ENCODE measurements at places on chromosomes 6 and 20. TPM values are rescaled to one million over a fixed set of nuclear protein-coding genes. Genes with fewer than 3 reads are reported as not detected.

GRCh38 chr6:41503827-41504465, 42.2 kb upstream of the FOXP4 start:
- peak overlapping the region; percentile 87 for H3K27ac ChIP-seq
- no peaks in the 10 kb centered on the region for H3K36me3 ChIP-seq
- DNase-seq, result no peak
- H3K27me3 ChIP-seq, result peaks cover 15% of the 10 kb centered on the region
- H3K4me3 ChIP-seq, result peak overlapping the region; percentile 47
- H3K4me1 ChIP-seq, result peaks cover 36% of the 10 kb centered on the region

Gene CD24
- 63.6 TPM for total RNA-seq

DNA sequence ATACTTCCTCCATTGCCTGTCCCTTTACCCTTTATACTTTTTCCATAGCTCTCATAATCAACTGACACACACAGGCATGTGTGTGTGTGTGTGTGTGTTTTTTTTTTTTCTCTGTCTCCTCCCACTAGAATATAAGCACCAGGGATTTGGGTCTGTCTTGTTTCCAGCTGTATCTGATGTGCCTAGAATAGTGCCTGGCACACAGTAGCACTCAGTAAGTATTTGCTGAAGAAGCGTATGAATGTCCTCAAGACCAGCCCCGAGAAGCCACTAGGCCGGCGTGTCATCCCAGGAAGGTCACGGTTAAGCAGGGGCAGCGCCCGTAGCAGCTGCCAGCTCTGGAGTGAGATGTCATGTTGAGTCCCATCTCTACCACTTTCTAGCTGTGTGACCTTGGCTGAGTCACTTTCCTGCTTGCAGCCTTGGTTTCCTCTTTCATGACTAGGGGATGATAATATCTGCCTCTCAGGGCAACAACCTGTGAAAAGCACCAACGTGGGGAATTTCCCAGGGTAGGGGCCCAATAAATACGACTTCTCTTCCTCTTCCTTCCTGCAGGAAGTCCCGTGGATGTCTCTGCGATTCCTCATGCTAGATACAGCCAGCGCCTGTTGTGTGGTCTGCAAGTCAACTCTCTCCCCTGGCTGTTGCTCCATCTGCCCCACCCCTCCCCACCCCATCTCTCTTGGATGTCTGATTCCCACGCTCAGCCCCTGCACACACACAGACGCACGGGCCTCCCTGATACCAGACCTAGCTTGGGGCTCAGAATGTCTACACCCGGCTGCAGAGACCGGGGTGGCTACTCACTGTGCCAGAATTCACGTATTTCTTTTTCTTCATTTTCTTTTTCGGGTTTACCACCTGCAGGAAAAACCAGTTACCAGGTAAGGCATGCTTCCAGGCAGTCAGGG, 58.1 kb downstream of the RAB44 start:
- no peak overlapping the region for H3K27ac ChIP-seq
- H3K4me3 ChIP-seq, result no peak overlapping the region
- DNase-seq, result no peak
- H3K4me1 ChIP-seq, result peaks cover 12% of the 10 kb centered on the region
- H3K27me3 ChIP-seq, result no peaks in the 10 kb centered on the region

Gene GINS1
- total RNA-seq, result 0.55 TPM

Gene GPX6
- not detected for total RNA-seq

GRCh38 chr6:153092082-153093013, 38.7 kb downstream of the RGS17 start:
- no peak for DNase-seq
- H3K4me1 ChIP-seq, result no peaks in the 10 kb centered on the region
- no peaks in the 10 kb centered on the region for H3K36me3 ChIP-seq
- H3K4me3 ChIP-seq, result no peak overlapping the region

DNA sequence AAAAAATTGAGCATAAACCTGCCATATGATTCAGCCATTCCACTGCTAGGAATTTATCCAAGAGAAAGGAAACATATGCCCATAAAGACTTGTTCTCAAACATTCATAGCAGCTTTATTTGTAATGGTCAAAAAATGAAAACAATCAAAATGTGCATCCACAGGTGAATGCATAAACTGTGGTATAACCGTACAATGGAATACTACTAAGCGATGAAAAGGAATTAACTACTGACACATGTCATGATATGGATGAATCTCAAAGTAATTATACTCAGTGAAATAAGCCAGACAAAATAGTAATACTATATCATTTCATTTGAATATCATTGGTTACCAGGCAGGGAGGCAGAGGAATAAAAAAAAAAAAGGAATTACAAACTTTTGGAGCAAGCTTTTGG, 25.8 kb upstream of the BRPF3 start:
- H3K4me3 ChIP-seq, result no peak overlapping the region
- no peak for DNase-seq
- H3K36me3 ChIP-seq, result no peaks in the 10 kb centered on the region
- no peak overlapping the region for H3K27ac ChIP-seq

Gene SERINC1
- total RNA-seq, result 246 TPM

Gene GPLD1
- total RNA-seq, result 3.1 TPM

DNA sequence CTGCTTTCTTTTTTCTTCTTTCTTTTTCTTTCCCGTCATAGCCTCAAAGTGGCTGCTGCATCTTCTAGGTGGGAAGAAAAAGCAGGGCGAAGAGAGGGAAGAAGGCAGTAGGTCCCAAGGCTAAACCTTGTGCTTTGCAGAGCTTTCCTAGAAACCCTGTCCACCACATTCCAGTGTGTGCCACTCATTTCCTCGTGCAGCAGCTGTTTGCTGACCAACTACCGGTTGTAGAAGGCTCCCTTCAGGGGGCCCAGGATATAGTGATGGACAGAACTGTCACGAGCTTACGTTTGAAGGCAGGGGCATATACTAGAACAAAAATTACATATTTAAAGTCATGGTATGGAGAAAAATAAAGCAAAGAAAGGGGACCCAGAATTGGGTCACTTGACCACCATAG, 103.0 kb downstream of the SASH1 start:
- H3K36me3 ChIP-seq, result no peaks in the 10 kb centered on the region
- peaks cover 35% of the 10 kb centered on the region for H3K4me1 ChIP-seq
- no peak for DNase-seq

DNA sequence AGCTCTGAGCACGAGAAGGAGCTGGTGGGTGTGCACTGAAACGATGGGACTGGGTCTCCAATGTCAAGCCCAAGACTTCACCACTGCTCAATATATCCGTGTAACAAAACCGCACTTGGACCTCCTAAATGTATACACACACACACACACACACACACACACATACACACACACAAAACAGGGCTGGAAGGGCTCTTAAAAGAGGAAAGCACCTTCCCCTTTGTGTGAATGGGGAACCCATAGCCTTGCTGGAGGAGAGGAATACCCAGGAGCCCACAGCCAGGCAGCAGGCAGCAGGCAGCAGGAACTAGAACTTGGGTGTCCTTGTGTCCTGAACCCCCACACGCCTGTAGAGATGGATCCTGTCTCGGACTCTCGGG, 29.8 kb downstream of the TGM2 start:
- H3K36me3 ChIP-seq, result peaks cover 72% of the 10 kb centered on the region
- H3K27ac ChIP-seq, result peak overlapping the region; percentile 69
- DNase-seq, result no peak
- H3K4me3 ChIP-seq, result no peak overlapping the region
- H3K4me1 ChIP-seq, result peaks cover 9% of the 10 kb centered on the region
- no peaks in the 10 kb centered on the region for H3K27me3 ChIP-seq

GRCh38 chr20:61482056-61482887, 230.2 kb downstream of the CDH4 start:
- H3K4me3 ChIP-seq, result no peak overlapping the region
- DNase-seq, result no peak
- no peak overlapping the region for H3K27ac ChIP-seq

DNA sequence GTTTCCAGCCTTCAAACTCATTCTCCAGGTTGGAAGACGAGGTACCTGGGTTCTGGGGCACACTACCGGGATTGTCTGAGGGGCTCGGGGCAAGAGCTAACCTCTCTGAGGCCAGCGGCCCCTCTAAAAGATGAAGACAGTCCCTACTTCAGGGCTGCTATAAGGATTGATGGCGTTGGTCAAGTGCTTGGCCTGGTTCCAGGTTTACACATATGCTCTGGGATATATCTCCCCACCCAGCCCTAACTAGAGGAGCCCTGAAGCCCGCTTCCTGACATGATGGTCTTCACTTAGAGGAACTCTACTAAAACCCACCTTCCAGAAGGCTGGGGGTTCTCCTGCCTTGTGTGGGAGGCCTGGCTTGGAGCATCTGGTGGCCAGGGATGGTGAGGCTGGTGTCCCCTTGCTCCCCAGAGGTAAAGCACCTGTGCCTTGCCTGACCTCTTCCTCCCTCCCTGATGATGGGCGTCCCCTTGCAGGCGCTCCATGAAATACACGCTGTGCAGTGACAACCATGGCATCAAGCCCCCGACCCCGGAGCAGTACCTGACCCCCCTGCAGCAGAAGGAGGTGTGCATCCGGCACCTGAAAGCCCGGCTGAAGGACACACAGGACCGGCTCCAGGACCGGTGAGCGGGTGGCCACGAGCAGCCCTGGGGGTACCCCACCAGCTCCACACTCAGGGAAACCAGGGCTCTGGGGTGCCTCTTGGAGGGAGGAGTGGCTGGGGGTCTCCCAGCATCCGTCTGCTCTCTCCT, 28.7 kb downstream of the SDCBP2 start:
- H3K27ac ChIP-seq, result no peak overlapping the region
- no peaks in the 10 kb centered on the region for H3K36me3 ChIP-seq
- DNase-seq, result no peak
- H3K27me3 ChIP-seq, result no peaks in the 10 kb centered on the region
- H3K4me1 ChIP-seq, result no peaks in the 10 kb centered on the region

DNA sequence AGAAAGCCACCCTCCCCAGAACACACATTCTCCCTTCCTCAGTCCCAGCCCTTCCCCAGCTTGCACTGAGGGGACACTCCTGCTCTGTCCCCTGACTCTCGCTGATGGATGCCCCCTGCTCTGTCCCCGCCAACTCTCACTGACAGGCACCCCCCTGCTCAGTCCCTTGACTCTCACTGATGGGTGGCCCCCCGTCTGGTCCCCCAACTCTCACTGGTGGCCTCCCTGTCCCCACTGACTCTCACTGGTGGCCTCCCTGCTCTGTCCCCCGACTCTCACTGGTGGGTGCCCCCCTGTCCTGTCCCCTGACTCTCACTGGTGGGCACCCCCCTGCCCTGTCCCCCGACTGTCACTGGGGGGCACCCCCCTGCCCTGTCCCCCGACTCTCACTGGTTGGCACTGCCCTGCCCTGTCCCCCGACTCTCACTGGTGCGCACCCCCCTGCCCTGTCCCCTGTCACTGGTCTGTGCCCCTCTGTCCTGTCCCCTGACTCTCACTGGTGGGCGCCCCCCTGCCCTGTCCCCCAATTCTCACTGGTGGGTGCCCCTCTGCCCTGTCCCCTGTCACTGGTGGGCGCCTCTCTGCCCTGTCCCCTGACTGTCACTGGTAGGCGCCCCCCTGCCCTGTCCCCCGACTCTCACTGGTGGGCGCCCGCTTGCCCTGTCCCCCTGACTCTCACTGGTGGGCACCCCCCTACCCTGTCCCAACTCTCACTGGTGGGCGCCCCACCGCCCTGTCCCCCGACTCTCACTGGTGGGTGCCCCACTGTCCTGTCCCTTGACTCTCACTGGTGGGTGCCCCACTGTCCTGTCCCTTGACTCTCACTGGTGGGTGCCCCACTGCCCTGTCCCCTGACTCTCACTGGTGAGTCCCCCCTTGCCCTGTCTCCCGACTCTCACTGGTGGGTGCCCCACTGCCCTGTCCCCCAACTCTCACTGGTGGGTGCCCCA, 60.9 kb downstream of the GINS1 start:
- peaks cover 9% of the 10 kb centered on the region for H3K36me3 ChIP-seq
- no peaks in the 10 kb centered on the region for H3K4me1 ChIP-seq
- H3K4me3 ChIP-seq, result no peak overlapping the region
- H3K27ac ChIP-seq, result no peak overlapping the region
- DNase-seq, result peak; percentile 16

- H3K4me1 ChIP-seq, result no peaks in the 10 kb centered on the region
- H3K27me3 ChIP-seq, result no peaks in the 10 kb centered on the region
- no peaks in the 10 kb centered on the region for H3K36me3 ChIP-seq
- H3K27ac ChIP-seq, result no peak overlapping the region
Measured at GRCh38 chr20:35891375-35891774, 62.9 kb downstream of the SCAND1 start.

Gene GABRR1
- not detected for total RNA-seq

DNA sequence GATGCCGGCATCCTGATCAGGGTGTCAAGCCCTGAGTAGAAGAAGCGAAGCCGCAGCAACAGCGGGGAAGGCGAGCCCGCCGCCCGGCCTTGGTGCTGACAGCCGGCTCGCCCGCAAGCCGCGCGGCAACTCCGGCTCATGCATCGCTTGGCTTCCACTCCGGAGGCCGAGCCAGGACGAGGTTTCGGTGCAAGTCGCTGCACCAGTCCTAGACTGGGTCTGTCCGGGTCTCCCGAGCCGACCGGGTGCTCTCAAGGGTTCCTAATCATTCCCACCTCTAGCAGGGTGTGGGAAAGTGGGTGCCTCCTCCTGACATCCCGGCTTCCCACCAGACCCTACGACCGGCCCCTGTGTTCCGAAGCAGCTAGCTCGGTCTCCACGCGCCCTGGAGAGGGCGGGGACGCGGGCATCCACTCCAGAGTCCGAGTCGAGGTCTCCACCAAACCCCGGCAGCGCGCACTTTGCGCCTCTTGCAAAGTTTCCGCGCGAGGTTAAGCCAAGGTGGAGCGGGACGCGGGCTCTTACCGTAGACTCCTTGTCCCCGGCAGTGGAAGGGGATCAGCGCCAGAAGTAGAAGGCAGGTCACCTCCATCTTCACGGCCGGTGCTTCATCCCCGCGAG, 1.4 kb downstream of the MDGA1 start:
- DNase-seq, result no peak
- no peaks in the 10 kb centered on the region for H3K36me3 ChIP-seq
- H3K27ac ChIP-seq, result no peak overlapping the region
- peaks cover 40% of the 10 kb centered on the region for H3K27me3 ChIP-seq
- peaks cover 25% of the 10 kb centered on the region for H3K4me1 ChIP-seq

Gene SPATA25
- total RNA-seq, result 1.3 TPM

DNA sequence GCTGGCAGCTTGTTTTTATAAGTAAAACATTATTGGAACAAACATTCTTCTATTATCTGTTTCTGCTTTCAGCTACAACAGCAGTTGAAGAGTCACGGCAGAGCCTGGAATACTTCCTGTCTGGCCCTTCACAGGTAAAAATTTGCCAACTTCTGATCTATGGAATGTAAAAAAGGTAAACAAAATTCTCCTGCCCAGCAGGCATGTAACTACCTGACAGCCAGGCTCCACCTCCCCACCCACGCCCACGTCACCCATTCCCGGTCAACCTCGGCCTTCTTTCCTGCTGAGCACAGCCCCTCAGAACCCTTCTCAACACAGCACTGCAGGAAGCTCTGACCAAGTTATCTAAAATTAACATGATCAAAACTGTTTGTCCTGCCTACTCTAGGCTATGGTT, 166.0 kb downstream of the DLL1 start:
- DNase-seq, result peak; percentile 74
- no peak overlapping the region for H3K27ac ChIP-seq
- H3K4me3 ChIP-seq, result no peak overlapping the region
- H3K36me3 ChIP-seq, result no peaks in the 10 kb centered on the region

Gene ULBP3
- total RNA-seq, result 3.8 TPM

GRCh38 chr6:67881706-67882065, 753.4 kb upstream of the ADGRB3 start:
- no peaks in the 10 kb centered on the region for H3K27me3 ChIP-seq
- no peak overlapping the region for H3K27ac ChIP-seq
- H3K36me3 ChIP-seq, result no peaks in the 10 kb centered on the region
- H3K4me3 ChIP-seq, result no peak overlapping the region

Gene HLA-A
- 1,071 TPM for total RNA-seq
